ENCODE measurements at places on chromosomes 5 and 9. TPM values are rescaled to one million over a fixed set of nuclear protein-coding genes. Genes with fewer than 3 reads are reported as not detected.

Gene TCF7
- polyA plus RNA-seq = 2.7 TPM

Gene GLDC
- polyA plus RNA-seq = 0.48 TPM

Gene PKN3
- 0.95 TPM for polyA plus RNA-seq

Gene MSMP
- not detected for polyA plus RNA-seq

Gene ADGRD2
- polyA plus RNA-seq = not detected

Gene CDH18
- 0.32 TPM for polyA plus RNA-seq

Gene NKD2
- not detected for polyA plus RNA-seq
